ENCODE measurements at places on chromosomes 1 and 21.

GRCh38 chr1:92404661-92405060 lies 82.1 kb downstream of the GFI1 start:
- no peak for DNase-seq

DNA sequence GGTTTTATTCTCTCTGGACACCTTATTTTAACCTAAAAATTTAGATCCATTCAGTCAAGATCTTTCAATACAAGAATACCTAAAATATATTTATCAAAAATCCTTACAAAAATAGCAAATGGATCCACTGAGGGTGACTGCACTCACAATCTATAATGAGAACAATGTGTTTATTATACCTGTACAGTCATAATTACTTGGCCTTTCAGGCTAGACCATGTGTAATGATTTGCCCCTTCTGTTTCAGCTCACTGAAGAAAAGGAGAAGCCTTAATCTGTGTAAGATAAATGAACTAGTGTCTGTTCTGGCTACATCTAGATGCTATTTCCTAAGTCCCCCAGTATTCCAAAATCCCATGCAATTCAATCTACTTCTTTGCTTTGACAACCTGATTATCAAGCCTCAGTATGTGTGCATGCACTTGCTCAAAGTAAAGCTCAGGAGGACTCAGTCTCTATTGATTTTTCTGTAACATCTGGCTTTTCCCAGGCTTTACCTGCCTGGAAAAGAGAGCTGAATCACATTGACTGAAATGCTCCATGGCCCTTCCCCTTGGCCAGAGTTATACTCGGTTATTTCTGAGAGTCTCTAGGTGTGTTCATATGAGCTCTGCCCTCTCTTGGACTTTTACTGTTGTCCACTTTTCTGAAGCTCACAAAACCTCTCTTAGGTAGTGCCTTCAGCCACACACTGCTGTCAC lies 27.6 kb downstream of the CRP start:
- DNase-seq: no peak

GRCh38 chr21:22128671-22129070 lies 1130.5 kb downstream of the NCAM2 start:
- DNase-seq: no peak

DNA sequence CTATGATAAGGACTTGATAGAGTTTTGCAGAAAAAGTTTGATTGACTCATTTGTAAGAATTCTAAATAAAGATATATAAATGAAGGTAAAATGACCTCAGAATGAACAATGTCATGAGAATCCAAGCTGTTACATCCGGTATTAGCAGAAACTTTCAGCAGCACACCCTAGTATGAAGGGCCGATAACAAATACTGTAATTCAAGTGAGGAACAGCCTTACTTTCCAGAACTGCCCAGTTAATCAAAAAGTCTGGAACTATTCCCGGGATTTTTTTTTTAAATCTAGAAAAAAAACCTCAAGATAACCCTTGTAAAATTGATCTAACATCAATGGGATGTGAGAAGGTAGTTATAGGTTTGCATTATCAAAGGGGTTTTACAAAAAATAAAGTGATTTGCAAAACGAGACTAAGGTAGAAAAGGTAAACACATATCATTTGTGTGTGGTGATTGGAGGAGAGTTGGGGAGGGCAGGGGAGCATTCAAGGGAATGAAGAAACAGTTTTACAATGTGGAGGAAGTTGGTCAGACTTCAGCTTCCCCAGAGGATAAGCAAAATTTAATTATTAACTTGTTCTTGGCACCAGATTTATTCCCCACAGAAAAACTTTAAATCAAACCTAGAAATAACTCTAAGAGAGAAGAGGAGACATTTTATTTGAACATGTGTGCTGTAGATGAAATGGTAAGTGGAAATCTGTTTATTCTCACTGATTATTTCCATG lies 75.9 kb upstream of the VCAM1 start:
- DNase-seq: no peak

DNA sequence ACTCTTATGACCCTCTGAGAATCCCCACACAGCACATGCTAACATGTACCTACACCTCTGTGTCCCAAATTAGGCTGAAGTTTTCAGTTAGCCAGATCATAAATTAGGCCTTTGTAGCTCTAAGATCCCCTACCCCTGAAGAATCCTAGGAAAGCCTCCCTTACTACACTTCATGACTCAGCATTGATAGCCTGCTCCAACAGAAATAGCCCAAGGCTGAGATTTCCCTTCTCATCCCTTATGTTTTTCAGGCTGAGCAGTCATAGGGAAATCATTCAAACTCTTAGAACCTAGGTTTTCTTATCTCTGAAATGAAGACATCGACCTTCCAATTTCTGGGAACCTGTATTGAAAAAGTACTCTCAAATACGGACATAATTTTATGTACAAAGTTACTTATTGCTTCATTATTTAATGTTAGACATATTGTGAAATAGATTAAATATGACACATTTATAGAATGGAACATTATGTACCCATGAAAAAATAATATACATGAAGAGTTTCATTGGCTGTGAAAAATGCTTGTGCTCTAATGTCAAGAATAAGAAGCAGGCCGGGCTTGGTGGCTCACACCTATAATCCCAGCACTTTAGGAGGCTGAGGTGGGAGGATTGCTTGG lies 122.4 kb upstream of the UBE2U start:
- no peak for DNase-seq

GRCh38 chr21:33026443-33026858 lies 716 bp downstream of the OLIG2 start:
- DNase-seq: no peak

GRCh38 chr1:34591751-34592629 lies 162.9 kb upstream of the GJB5 start:
- DNase-seq: no peak

DNA sequence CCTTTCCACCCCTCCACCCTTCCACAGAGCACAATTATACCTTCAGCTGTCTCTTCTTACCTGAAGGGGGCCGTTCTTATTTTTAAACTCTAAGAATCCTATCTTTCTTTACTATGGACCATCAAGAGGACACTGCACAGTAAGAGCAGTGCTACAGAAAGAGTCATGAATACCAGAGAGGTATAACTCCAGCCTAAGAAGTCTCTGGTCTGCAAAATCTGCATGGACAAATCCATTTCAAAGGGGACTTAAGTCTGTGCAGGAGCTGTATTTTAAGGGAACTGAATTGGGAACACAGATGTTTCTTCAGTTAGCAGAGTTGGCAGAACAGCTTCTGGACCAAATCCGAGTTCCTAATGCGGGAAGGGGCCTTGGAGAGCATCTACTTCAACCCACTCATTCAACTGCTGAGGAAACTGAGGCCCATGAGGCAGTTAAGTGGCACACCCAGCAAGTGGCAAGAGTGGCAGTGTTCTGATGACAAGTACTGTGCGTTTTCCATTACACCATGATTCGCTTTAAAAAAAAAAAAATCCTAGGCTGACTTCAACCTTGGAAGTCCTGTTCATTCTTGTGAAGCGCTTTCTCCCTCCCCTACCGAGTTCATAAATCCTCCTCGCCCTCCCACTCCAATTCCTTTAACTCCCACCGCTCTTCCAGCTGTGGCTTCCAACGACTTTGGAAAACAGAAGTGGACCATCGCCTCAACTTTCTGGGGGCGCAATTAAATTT lies 1.8 kb downstream of the PLPP3 start:
- no peak for DNase-seq

DNA sequence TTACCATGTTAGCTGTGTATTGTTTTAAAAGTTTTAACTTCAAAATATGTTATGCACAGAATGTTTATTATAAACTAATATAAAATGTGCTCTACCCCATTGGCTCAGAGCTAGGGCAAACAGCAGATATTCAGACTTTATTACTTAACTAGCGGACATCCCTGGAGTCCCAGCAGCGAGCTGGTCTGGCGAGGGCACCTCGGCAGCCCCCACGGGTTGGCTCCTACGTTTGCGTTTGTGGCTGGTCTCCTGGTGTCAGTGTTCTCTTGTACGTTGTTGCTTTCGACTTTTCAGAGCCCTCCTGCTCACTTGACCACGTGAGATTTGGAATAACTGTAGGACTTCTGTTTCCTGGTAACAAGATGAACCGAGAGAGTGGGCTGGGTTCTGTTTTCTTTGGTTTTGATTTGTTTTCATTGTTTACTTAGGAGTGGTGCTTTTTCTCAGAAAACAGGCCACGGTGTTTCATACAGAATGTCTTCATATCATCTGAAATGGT lies 44.5 kb downstream of the CBS start:
- no peak for DNase-seq

- no peak for DNase-seq
Observed at GRCh38 chr1:175000697-175001187, 995 bp downstream of the CACYBP start.

GRCh38 chr21:45331531-45332147 lies 43.9 kb upstream of the POFUT2 start:
- DNase-seq: no peak

DNA sequence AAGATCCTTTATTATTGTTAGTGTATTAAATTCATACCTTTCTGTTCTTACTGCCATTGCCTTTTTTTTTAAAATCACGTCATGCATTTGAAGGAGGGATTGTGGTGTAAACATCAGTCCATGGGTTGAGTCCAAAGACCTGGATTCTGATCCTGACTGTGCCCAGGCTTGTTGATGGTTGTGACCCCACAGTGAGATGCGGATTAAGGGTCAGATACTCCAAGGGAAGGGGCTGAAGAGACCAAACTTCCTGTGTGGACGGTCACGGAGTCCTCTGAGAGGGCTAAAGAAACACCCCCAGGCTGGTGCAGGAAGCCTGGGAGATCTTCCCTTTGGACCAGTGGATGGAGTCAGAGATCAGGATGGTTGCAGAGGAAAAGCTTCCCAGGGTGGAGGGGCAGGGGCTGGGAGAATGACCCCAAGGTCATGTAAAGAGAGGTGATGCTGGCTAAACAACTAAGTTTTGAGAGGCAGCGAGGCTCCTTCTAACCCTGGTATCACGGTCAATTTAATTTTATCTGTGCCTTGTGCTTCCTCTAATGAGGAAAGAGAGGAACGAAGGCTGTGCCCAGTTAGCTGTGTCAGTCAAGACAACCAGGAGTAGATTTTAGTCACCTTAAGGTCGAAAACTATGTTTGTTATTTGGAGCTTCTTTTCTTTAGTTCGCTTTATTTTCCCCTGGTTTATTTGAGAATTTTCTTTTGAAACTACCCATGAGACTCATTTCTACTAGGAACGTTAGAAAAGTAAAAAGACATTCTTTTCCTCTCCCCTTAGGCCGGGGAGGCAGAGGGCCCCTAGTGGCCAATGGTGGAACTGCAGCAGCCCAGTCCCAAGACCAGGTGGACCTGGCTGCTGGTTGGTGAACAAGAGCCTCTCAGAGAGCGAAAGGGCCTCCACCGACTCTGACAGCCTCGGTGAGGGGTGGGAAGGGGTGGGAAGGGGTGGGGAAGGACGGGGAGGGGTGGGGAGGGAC lies 8.7 kb upstream of the GPR161 start:
- peak; percentile 87 for DNase-seq

- no peak for DNase-seq
Observed at GRCh38 chr1:24294228-24294672, 24.9 kb upstream of the GRHL3 start.

- no peak for DNase-seq
Observed at GRCh38 chr1:26404641-26405040, 6.0 kb upstream of the LIN28A start.

GRCh38 chr1:117871013-117871412 lies 58.4 kb downstream of the GDAP2 start:
- DNase-seq: no peak

- no peak for DNase-seq
Observed at GRCh38 chr1:204307334-204307883, 52.3 kb downstream of the PLEKHA6 start.

GRCh38 chr1:30437059-30437576 lies 286.3 kb downstream of the MATN1 start:
- no peak for DNase-seq

GRCh38 chr1:82700476-82700875 lies 899.7 kb downstream of the ADGRL2 start:
- DNase-seq: no peak

GRCh38 chr1:216815260-216816131 lies 92.3 kb upstream of the ESRRG start:
- DNase-seq: peak; percentile 67

DNA sequence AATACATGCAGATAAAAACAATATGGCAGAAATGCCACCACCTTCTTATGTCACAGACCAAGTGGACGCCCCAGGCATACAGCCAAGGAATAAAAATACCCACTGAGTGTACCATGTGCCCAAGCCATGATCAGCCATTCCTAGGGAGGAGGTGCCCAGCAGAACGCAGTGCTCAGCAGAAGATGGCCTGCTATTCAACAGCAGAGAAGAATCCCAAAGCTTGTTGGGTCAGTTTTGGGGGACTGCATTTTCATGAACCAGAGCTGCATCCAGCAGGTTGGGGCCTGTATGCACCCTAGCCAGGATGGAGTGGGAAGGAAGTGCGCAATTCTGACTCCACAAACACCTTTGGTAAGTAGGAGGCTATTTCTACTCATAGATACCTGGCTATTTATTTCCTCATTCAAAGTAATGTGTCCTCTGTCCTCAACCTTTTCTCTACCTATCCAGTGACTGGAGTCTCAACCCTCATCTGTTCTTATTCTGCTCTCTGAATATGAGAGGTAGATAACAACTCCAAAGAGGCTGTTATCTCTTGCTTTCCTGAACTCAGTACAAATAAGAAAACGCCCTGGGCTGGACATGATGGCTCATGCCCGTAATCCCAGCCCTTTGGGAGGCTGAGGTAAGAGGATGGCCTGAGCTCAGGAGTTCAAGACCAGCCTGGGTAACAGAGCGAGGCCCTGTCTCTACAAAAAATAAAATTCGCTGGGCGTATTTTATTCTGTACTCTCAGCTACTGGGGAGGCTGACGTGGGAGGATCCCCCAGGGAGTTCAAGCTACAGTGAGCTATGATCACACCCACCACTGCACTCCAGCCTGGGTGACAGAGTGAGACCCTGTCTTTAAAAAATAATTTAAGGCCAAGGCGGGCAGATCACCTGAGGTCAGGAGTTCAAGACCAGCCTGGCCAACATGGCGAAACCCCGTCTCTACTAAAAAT lies 2.5 kb upstream of the PLEKHM2 start:
- no peak for DNase-seq

- DNase-seq: peak; percentile 69
Observed at GRCh38 chr1:201570886-201571624, 32.1 kb downstream of the NAV1 start.

GRCh38 chr1:103584537-103584936 lies 13.1 kb downstream of the AMY2B start:
- no peak for DNase-seq

DNA sequence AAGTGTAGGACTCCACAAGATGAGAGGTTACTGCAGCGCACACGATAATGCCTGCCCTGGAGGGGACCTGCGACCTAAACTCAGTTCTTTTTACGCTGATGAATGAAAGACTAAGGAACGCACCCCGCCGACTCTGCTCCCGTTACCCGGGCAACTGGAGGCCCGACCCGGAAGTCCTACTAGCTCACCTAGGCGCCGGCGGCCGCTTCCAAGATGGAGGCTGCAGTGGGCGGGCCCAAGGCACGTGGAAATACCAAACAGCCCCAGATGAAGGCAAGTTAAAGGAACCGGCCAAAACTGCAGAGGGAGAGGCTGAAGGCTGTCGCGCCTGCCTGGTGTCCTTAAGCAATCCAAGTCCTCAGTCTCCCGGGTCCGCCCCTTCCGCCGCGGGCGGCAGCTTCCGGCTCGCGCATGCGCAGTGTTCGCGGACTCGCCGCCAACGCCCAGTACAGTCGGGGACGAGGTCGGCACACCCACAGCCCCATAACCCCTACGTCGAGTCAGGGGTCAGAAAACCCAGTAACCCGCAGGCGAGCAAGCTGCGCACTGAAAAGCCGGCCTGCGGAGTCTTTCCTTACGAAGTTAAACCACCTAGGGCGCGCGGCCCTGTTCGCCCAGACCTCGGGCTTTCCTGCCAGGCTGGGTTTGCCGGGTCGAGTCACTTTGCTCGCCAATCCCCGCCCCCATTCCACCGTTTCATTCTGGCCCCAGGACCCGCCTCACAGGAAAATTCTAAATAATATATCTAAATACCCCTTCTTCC lies at the start of gene SETD4:
SETD4 (minus strand) TSS at position 368 of the 763 bp plus-strand sequence. CDS start 1,638 bp downstream, outside the sequence.
- peak; percentile 72 for DNase-seq

GRCh38 chr1:84442256-84442655 lies 36.8 kb upstream of the RPF1 start:
- peak; percentile 41 for DNase-seq

All from NCI-H2081 (cell line).